Kidney capillary endothelial cell (primary cell): ENCODE measurements at places on chromosomes 12 and 14.

DNA sequence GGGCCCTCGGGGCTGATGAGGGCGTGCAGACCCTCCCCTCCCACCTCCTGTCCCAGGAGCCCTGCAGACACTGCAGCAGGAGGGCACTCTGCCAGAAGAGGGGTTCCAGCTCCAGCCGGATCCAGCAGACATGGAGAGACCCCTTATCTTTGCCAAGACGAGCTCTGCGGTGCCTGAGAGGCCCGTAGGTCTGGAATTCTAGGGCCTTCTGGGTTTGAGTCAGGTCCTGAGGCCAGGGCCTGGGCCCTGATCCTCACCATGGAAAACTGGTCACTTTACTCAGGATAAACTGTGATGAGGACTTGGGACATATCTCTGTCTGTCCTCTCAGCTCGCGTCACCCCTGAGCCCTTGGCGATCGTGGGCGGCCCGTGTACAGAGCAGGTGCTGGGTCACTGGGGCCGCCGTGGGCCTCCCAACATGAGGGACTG lies 13.8 kb downstream of the MEG3 start:
- DNase-seq: no peak

- no peak for DNase-seq
Measured at GRCh38 chr14:91390165-91390778, 27.3 kb downstream of the CCDC88C start.

GRCh38 chr12:16492240-16492639 lies 113.7 kb downstream of the LMO3 start:
- no peak for DNase-seq

DNA sequence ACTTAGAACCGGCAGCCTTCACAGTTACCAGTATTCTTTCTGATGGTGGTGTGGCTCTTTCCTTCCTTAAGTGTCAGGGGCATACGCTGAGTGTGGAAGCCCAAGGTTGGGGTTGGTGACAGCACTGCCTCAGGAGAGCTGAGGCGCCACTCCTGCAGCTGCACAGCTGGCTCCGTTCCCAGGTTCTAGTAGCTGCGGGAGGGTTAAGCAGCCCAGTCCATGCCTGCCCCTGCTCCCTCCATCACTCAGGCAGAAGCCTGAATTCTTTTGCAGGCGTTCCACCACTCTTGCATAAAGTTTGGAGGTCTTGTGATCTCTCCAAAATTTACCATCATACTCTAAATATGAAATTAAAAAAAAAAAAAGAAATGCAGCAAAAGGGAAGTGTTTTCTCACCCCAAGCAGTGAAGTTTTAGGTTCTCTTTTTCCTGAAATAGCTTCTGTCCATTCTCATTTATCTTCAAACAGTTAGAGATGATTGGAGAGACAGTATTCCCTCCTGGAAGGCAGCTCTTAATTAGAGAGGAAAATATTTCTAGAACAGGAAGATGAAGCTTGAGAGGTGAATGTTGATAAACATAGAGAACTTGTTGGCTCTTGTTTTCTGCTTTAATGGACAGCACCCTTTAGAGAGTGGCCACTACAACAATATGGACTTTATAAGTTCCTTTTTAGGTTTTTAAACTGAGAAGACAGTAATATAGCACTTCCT lies 136.1 kb downstream of the FGD4 start:
- DNase-seq: peak; percentile 58

- DNase-seq: no peak
Measured at GRCh38 chr12:26273811-26274210, 78.4 kb downstream of the SSPN start.

GRCh38 chr12:59839514-59839913 lies 243.7 kb downstream of the SLC16A7 start:
- peak; percentile 96 for DNase-seq

DNA sequence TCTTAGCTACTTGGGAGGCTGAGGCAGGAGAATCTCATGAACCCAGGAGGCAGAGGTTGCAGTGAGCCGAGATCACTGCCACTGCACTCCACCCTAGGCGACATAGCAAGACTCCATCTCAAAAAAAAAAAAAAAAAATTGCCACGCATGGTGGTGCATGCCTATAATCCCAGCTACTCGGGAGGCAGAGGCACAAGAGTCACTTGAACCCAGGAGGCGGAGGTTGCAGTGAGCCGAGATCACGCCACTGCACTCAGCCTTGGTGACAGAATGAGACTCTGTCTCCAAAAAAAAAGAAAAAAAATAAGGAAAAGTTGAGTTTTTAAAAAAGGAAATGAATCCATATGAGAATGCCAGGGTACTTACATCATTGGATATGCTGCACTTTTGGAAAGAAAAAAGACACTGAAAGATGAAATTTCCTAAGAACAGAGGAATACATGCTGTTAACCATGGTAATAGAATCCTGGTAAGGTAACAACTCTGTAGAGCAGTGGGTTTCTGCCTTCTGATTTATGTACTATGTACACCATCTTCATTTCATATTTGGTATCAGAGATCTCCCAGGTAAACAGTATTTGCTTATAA lies 222.7 kb downstream of the ERC1 start:
- no peak for DNase-seq
